ENCODE measurements at places on chromosomes 7 and 10.

DNA sequence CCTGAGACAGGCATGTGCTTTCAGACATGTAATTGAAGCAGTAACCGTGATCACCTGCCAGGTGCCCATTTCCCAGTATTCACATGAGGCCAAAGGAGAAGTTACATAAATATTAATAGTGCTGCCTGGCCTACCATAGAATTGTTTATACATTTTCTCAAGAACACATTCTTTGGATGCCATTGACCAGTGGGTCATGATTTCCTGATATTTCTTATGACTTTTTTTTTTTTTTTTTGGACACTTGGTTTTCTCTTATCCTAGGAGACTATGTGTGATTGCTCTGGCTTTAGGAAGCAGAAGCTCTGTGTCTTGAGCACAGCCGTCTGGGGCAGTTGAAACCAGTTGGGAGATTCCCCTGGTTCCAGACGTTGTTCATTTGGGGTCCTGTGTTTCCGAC lies 143.9 kb upstream of the NPS start:
- DNase-seq: no peak

- DNase-seq: no peak
These were observed 130.1 kb downstream of the CELF2 start for GRCh38 chr10:11147722-11148121.

DNA sequence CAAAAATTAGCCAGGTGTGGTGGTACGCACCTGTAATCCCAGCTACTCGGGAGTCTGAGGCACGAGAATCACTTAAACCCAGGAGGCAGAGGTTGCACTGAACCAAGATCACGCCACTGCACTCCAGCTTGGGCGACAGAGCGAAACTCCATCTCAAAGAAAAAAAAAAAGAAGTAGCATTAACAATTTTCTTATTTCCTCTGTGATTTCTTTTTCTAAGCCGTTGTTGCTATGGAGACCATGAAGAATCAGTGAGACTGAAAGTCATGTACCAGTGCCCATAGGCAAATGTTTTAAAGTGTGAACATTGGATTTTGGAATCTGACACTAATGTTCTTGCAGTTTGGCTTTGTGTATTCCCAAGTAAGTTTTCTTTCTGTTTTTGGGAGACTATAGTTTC lies 18.4 kb upstream of the MAP3K8 start:
- no peak for DNase-seq

DNA sequence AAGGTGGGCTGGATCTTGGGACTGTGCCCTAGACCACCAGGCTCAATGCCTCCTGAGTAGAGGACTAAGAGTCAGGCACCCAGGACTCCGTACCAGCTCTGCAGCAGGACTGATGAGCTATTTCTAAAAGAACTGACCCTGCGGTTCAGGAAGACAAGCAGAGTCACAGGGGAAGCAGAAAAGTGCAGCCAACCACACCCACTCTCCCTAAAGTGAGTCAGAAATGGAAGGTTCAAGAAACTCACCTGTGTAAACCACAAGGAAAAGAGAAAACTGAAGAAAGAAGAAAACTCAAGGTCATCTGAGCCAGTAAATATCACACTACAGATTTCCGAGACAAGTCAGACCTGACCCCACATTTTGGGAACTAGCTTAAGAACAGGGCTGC lies 2.5 kb downstream of the PARP12 start:
- DNase-seq: no peak

- DNase-seq: no peak
These were observed 198.3 kb upstream of the CELF2 start for GRCh38 chr10:10819206-10819856.

DNA sequence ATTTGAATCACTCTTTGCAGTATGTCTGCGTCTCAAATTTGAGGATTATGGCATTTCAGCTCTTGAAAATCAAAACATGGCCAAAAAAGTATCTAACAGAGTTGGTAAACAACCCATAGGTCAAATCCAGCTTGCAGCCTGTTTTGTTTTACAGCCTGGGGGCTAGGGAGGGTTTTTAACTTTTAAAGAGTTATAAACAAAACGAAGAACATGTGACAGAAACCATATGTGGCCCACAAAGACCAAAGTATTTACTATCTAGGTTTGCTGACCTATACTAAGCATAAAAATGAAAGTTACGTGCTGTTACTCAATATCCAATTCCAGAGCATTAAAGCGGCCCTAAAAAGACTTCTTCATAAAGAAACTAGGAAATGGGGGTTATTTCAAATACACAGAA lies 55.5 kb upstream of the STARD3NL start:
- no peak for DNase-seq

DNA sequence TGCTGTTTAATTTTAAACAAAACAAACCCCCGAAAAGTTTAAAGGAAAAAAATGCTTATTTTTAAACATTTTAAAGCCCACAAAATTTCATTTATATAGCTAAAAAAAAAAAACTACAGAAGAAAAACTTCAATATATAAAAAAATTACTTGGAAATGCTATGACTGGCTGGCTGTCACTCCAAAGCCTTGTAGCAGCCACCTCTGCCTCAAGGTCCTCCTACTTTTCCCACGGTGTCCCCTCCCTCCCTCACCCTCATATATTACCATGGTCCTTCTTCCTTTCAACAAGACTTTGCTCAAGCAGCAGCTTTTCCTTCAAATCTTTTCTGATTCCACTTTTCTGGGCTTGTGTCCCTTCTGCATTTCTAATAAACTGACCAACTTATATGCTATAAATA lies 122.0 kb downstream of the TPK1 start:
- DNase-seq: no peak

DNA sequence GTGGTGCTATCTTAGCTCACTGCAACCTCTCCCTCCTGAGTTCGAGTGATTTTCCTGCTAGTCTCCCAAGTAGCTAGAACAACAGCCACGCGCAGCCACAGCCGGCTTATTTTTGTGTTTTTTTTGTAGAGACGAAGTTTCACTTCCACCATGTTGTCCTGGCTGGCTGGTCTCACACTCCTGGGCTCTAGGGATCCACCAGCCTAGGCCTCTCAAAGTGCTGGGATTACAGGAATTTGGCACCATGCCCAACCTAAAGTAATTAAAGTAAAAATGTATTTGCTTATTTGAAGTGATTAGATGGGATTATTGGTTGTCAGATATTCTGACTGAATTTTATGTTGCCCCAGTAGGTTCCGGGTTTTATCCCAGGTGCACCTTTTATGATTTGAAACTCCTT lies 22.7 kb downstream of the LUC7L2 start:
- DNase-seq: no peak

DNA sequence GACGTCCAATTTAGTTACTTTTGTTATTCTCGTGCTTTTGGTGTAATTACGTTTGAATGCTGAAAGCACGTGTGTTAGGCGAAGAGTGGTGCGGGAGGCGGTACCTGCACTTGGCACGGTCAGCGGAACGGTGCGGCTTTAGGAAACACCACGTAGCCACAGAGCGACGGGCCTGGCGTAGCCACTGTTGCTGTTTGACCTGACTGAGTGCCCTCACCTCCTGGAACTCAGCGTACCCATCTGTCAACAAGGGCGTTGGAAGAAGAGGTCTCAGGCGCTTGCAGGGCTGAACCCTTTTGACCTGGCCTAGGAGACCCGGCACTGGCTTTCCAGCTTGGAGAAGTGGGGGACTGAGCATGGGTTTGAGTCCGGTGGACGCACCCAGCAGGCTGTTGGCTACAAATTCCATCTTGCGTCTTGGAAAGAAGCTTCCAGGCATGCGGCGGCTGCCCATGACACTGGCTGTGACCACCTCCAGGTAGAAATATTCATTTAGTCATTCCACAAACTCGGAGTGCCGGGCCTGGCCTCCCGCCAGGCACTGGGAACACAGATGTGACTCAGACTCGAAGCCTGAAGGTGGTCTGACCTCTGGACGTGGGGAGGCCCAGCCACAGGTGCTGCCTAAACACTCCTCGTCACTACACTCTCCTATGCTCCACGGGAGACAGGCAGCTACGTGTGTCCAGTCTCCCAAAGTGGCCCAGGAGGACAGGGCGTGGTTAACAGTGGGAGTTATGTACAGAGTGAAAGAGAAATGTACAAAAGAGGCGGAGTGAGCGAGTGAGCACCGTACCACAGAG lies 22.2 kb downstream of the FAM20C start:
- no peak for DNase-seq

GRCh38 chr10:132140167-132140925 lies 46.4 kb upstream of the DPYSL4 start:
- DNase-seq: no peak

GRCh38 chr10:102024799-102025198 lies 31.2 kb downstream of the ARMH3 start:
- no peak for DNase-seq

- DNase-seq: no peak
These were observed 41.9 kb downstream of the PDGFA start for GRCh38 chr7:477626-478220.

DNA sequence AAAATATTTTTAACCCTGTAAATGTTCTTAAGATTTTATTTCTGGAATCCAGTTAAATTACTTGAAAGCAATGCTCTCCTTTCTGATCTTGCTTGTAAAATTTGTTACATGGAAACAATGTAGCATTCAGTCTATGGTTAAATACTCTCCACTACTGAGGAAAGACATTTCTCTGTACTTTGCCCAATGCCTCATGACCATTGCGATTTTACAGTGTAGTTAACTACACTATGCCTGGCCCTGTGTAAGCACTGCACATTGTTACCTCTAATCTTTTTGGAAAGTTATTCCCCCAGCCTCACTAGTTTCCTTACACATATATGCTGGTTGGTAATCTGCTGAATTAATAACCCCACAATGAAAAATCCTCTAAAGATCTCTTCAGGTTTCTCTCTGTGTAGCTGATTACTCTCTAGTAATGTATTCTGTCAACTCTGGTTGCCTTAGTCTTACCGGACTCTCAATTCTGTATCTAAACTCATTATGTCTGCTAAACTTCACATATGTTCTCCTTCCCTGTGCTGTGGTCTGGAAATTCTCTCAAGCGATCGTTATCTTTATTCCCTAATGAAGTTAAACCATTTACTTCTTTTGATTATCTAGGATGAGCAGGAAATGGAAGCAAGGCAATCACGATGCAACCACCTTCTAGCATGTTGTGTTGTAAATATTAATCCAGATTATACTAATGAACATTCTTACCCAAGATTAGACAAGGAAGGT lies 58.7 kb upstream of the TMEM106B start:
- DNase-seq: no peak

- DNase-seq: no peak
These were observed 232.0 kb downstream of the SH2D4B start for GRCh38 chr10:80769700-80770160.

DNA sequence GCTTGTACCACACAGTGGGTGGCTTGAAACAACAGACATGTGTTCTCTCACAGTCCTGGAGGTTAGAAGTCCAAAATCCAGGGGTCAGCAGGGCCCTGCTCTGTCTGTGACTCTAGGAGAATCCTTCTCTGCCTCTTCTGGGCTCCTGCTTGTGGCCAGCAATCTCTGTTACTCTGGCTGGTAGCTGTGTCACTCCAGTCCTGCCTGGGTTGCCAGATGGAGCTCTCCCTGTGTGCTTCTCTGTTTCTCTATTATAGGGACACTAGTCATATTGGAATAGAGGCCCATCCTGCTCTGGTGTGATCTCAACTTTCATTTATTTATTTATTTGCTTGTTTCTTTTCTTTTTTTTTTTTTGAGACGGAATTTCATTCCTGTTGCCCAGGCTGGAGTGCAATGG lies 276.6 kb upstream of the GALNT17 start:
- DNase-seq: no peak

- DNase-seq: no peak
These were observed 80.1 kb downstream of the TCERG1L start for GRCh38 chr10:131231323-131231964.

GRCh38 chr7:128934361-128935341 lies 3.1 kb upstream of the IRF5 start:
- no peak for DNase-seq

DNA sequence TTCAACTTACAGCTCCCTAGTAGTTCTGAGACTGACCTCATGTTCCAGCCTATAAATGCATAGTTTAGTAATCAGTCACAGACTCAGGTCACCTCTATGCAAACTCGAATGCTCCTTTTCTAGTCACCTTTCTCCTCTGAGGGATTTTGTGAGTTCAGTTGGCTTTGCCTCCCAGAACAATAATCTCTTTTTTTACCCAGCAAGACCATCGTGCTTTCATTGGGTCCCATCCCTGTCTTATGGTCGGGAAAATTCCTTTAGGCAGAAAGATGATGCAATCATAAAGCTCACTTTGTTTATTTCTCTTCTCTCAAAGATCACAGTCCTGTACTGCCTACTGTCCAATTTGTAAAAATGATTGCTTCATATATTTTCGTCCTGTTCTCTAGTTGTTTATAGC lies 38.4 kb downstream of the TWIST1 start:
- DNase-seq: no peak

GRCh38 chr7:84187087-84187805 lies 7.3 kb downstream of the SEMA3A start:
- DNase-seq: no peak

DNA sequence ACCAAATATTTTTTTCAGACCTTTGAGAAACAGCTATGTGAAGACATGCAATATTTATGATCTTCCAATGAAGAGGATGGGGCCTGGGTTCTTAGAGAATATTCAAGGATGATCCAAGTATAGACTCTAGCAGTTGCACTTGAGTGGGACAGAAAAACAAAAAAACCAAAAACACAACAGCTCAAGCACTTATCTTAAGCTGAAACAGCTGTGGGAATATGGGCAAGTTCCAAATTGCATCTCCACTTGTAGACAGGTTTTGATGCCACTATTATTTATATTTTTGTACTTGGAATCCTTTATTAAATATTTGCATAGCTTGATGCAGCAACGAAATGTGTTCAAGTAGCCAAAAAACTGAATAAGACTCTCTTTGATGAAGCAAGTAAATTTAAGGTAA lies 2.2 kb upstream of the PDK4 start:
- no peak for DNase-seq

DNA sequence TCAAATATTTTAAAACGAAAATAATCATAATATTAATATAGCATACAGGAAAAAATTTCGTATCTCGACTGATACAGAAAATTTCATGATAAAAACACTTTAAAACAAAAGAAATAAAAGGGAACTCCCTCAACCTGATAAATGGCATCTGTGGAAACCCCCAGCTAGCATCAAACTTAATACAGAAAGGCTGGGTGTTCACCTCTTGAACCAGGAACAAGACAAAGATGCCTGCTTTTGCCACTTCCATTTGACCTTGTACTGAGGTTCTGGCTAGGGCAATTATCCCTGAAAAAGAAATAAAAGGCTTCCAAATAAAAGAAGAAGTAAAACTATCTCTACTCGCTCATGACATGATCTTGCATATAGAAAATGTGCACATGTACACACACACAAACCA lies 2.5 kb upstream of the ALOX5 start:
- DNase-seq: no peak

DNA sequence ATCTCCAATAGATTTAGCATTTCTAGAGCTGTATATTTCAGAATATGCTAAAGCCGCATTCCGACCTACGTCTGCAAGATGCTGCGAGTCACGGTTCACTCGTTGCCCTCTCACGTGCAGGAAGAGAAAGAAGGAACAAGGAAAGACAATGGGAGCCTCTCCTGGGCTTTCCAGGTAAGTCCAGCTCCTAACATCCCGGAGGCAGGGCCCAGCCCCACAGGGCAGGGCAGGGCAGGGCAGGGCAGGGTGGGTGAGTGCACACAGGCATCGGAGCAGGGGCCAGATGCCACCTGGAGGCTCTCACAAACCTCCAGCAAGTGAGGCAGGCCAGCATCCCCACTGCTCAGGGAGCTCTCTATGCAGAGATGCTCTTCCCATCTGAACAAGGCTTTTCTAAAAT lies 50.8 kb downstream of the VOPP1 start:
- DNase-seq: no peak

- no peak for DNase-seq
These were observed 3.1 kb upstream of the PKD1L1 start for GRCh38 chr7:47951374-47951773.

GRCh38 chr7:120272701-120273475 lies at the start of gene KCND2:
TSS of gene KCND2 (plus strand) at chr7:120273175.
- DNase-seq: no peak
